NCI-H345 (cell line): ENCODE measurements at places on chromosomes 11 and 22.

DNA sequence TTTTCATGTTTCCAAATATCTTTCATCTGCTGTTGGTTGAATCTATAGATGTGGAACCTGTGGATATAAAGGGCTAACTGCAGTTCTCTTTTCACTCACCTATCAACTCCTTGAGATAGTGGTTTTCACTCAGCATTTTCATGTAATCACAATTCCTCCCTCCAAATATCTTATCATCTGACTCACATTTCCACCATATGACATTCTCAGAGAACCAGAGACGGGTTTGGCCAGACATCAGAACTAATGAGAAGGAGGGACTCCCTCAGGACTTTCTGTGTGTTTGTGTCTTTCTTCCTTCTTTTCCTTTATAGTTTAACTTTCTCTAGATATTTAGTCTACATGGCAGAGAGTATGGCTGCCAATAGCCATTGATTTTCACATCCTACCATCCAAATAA lies 134.8 kb upstream of the DDI1 start:
- no peak for DNase-seq

- no peak for DNase-seq
These were observed 147.9 kb upstream of the LUZP2 start for GRCh38 chr11:24348908-24349307.

- peak; percentile 78 for DNase-seq
These were observed at the start of gene MCAT for GRCh38 chr22:43142880-43143562. TSS of gene MCAT (minus strand) at chr22:43143398. CDS start at chr22:43143348, 50 bp downstream.

DNA sequence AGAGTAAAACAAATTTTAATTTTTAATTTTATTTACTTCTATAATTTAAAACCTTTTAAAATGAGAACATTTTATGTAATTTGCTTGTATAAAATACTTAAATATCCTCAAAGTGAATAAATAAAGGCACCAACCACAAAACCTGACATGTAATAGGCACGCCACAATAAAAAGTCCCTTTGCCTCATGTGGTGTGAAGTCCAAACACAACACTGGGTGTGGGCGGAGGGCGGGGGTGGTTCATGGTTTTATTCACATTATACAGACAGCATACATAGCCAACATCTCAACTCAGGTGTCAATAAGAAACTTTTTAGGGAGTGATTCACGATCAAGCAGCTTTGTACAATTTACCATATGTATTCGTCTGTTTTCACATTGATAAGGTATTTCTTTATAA lies 107.9 kb downstream of the ANO3 start:
- no peak for DNase-seq

- no peak for DNase-seq
These were observed 226.8 kb downstream of the BLID start for GRCh38 chr11:121889186-121889585.

DNA sequence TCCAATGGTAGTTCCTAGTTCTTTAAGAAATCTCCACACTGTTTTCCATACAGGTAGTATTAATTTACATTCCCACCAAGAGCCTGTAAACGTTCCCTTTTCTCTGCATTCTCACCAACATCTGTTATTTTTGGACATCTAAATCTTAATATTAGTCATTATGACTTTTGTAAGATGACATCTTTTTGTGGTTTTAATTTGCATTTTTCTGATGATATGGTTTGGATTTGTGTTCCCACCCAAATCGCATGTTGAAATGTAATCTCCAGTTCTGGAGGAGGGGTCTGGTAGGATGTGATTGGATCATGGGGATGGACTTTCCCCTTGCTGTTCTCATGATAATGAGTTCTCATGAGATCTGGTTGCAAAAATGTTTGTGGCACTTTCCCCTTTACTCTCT lies 89.0 kb downstream of the MUC15 start:
- DNase-seq = no peak

- no peak for DNase-seq
These were observed 17.7 kb downstream of the NAV2 start for GRCh38 chr11:19730373-19730772.

DNA sequence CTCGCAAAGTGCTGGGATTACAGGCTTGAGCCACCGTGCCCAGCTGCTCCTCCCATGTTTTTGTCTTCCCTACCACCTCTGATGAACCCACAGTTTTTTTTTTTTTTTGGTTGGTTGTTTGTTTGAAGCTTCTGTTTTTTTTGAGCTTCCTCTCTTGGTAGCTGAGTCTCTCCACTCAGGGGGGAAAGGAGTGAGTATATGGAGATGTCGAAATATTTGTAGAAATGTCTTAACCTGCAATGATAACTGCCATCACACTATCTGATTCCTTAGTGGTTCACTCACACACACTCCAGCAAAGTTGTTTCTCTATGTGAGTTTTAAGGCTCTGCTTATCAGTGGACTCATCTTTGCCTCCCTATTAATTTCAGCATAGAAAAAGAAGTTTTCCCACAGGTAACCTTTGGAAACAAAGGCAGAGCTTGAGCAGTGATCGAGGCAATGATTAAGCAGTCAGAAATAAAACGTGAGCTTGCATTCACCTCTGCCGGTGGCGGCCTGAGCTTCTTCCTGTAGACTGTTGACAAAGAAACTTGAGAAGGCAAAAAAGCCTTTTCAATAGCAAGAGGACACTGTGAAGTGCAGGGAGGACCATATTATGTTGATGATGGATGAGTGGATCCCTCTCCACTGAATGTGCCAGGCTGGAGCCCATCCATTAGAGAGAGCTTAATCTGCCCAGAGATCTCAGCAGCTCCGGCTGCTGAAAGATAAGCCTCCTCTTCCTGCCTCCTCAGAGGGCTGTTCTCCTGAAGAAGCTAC lies 29.0 kb upstream of the RASSF10 start:
- DNase-seq = peak; percentile 89

- DNase-seq = no peak
These were observed 117.6 kb upstream of the THY1 start for GRCh38 chr11:119540370-119541125.

- DNase-seq = peak; percentile 96
These were observed 129.0 kb upstream of the PARVA start for GRCh38 chr11:12248330-12248729.

GRCh38 chr11:27248576-27249509 lies 114.2 kb downstream of the CCDC34 start:
- no peak for DNase-seq

DNA sequence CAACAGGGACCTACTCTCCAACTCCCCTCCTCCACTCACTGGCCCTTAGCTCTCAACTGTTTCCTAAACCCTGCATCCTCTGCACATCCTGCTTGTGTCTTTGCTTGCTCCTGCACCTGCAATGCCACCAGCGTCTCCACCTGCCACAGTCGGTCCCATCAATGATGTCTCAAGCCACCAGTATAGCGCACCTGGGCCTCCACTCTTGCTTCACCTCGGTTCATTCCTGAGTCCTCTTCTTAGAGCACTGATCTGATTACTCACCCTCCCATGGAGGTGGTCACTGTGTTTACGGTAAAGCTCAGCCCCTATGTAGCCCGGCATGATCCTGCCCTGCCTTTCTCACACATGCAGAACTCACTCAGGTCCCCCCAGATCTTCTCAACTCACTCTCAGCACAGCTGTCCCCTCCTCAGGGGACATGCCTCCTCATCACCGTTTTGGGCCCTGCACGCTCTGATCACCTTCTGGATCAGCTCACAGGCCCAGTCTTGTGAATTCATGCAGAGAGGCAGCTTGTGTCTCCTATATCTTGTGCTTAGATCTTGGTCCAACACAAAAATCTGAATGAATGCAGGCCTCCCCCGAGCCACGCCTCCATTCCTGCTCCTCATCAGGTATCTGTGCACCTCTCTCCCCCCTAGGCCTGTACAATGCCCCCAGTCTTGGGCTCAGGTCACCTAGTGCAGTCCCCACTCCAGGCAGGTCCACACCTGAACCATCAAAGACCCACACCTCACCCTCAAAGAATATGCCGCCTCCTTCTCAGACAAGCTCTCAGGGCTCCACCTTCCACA lies 31.4 kb downstream of the TRIM29 start:
- no peak for DNase-seq

GRCh38 chr11:102974552-102975280 lies 19.2 kb upstream of the MMP13 start:
- no peak for DNase-seq

GRCh38 chr11:102780491-102780918 lies at the start of gene MMP10:
TSS of gene MMP10 (minus strand) at chr11:102780628. CDS start at chr11:102780591, 37 bp downstream.
- DNase-seq = peak; percentile 67

GRCh38 chr11:81673001-81673400 lies 1060.7 kb downstream of the FAM181B start:
- no peak for DNase-seq

DNA sequence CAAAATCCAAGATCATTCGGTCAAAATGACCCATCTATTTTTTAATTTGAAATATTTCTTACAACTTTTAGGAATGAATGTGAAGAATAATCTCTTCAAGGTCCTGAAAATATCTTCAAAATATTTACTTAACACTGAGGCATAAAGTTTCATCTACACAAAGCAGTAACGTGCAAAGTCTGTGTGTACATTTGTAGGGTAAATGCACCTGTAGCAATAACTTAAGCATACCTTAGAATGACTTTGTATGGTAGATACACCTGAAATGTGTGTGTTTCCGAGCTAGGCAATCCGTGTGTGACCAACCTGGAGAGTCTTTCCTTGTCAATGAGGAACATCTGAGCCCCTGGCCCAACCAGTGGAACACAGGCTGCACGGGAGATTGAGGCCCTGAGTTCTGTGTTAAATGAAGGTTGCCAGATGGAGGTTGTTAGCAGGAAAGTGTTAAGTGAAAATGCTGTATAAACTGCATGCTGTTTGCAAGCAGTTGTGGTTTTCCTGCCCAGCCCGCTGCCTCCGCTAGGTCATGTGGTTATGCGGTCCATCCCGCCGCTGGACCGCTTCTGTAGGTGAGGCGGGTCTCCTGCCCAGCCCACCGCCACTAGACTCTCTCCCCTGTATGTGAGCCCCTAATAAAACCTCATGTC lies 7.6 kb upstream of the CTR9 start:
- no peak for DNase-seq

DNA sequence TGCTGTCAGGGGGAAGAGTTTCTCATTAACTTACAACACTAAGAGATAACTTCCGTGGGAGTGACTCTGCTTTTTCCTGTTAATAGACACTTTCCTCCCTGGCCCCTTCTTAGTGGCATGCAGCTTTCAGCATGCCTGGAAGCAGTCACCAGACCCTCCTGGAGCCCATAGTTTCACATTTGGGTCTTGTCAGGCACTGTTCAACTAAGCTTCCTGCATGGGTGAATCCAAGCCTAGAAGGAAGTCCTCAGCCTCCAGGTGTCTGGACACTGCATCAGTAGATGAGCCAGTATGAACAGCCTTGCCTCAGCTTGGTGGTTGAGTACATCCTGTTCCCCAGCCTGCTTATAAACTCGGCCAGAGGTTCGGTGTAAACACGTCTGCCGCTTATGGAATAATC lies 68.1 kb downstream of the PPP6R3 start:
- DNase-seq = no peak

- no peak for DNase-seq
These were observed 81.0 kb upstream of the SNX19 start for GRCh38 chr11:130997278-130997677.

DNA sequence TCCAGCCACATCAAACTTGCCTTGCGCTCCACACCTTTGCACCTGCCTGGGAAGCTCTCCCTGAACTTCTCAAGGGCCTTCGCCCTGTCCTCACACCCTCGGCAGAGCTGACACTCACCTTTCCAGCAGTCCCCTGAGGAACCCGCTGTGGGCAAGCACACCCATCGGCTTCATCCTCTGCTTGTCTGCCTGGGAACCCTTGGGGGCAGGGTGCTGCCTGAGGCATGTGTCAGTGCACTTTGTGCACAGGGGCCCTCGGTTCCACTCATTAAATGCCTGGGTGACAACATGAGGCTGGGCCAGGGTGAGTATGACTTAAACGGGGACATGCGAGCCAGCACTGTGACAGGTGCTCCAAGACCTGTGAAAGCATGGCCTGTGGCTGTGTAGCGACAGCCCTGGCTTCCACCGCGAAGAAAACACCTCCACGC lies 2.6 kb upstream of the LRFN4 start:
- DNase-seq = no peak

GRCh38 chr22:37514526-37515051 lies 4.6 kb downstream of the CARD10 start:
- DNase-seq = peak; percentile 25
